ENCODE measurements at places on chromosomes 11 and 22.

- no peak for DNase-seq
These were observed 58.3 kb downstream of the GRIK4 start for GRCh38 chr11:120569861-120570260.

- DNase-seq = no peak
These were observed 6.6 kb upstream of the BARX2 start for GRCh38 chr11:129368889-129369672.

DNA sequence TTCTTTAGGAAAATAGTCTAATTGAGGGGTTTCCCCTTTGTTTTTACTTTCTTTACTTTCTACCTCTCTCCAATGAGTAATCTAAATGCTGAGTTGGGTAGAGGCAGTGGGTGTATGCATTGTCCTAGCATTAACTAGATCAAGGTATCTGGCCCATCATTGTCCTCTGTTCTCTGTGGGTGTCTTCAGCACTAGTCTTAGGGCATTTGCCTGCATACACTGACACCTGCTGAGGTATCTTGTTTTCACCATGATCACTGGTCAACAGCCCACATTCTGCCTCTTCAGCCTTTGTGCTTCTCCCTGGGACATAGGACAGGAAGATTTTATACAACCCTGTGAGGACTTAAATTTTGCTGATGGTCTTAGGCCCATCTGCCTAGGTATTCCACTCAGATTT is 371.1 kb downstream of the RAB38 start:
- no peak for DNase-seq

- DNase-seq = peak; percentile 28
These were observed 55.3 kb upstream of the FBXO3 start for GRCh38 chr11:33829430-33830141.

DNA sequence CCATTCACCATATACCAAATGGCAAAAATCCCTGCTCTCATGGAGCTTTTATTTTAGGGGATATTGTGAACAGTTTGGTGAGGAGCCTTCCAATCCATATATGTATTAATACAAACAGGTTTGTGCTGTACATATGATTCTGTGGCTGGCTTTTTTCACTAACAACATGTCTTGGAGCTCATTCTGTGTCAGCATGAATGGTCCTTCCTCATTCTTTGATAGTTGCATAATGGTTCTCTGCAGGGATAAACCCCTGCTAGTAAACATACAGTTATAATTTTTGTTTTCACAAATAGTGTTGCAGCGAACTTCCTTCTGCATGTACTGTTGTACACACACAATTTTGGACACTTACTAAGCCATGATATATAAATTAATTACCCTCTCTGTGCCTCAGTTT is 8.3 kb downstream of the PRR5L start:
- no peak for DNase-seq

DNA sequence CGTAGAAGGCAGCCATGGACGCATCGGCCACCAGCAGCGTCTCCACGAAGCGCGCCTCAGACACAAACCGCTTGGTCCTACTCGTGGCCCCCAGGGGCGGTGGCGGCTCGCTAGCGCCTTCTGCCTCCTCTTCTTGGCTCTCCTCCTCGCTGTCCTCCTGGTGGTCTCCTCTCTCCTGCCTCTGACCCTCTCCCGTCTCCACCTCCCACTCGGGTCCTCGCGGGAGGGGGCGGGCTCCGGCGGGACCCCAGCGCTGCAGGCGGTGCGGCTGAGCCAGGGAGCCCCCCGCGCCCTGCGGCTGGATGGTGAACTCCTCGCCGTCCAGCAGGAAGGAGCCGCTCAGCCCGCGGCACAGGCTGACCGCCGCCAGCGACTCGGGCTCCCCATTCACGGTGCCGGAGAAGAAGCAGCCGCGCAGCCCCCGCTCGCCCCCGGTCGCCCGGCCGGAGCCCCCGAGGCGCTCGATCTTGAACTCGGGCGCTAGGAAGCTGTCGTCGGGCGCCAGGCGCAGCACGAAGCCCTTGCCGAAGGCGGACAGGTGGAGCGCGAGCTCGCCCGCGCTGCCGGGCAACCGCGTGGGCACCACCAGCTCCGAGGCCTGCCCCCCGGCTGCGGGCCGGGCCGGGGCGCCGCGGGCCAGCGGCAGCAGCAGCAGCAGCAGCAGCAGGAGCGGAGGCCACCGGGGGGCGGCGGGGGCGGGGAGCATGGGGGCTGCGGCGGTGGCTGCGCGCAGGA is 661 bp downstream of the ADAMTS8 start:
- DNase-seq = no peak

- DNase-seq = no peak
These were observed 24.2 kb downstream of the CD44 start for GRCh38 chr11:35163209-35163608.

GRCh38 chr22:31897842-31898805 is 46.2 kb upstream of the YWHAH start:
- DNase-seq = no peak

GRCh38 chr22:42895087-42895486 is 38.0 kb upstream of the ARFGAP3 start:
- no peak for DNase-seq

GRCh38 chr22:18999008-18999407 is 62.9 kb upstream of the PRODH start:
- DNase-seq = no peak

- no peak for DNase-seq
These were observed 73.9 kb downstream of the PPFIBP2 start for GRCh38 chr11:7587712-7588111.

Measured in activated effector memory CD4-positive, alpha-beta T cell treated with Interleukin-2 at 50 U/mL for 16 hours (primary cell).